Activated T-helper 9 cell treated with anti-CD3 and anti-CD28 coated beads, Interleukin-2, amount 50 U/mL, for 16 hours (primary cell): ENCODE measurements at places on chromosomes 16 and 17.

GRCh38 chr16:24851700-24852099, 5.9 kb downstream of the SLC5A11 start:
- DNase-seq: no peak

GRCh38 chr17:75472119-75472518, 15.7 kb downstream of the TMEM94 start:
- DNase-seq: no peak

- peak; percentile 60 for DNase-seq
Observed at GRCh38 chr16:27426423-27427408, 24.7 kb downstream of the IL21R start.

GRCh38 chr17:8068736-8069586, 18.6 kb downstream of the ALOX12B start:
- no peak for DNase-seq

DNA sequence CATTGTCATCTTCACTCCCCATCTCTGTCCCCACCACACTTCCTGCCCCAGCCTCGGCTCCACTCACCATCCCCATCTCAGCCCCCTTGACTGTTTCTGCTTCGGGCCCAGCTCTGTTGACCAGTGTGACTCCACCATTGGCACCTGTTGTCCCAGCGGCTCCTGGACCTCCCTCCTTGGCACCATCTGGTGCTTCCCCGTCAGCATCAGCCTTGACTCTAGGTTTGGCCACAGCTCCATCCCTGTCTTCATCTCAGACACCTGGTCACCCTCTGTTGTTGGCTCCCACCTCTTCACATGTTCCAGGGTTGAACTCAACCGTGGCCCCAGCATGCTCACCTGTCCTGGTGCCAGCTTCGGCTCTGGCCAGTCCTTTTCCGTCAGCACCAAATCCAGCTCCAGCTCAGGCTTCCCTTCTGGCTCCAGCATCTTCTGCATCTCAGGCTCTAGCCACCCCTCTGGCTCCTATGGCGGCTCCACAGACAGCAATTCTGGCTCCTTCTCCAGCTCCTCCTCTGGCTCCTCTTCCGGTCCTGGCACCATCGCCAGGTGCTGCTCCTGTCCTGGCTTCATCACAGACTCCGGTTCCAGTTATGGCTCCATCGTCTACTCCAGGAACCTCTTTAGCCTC, 24.4 kb upstream of the PHKG2 start:
- DNase-seq: no peak

DNA sequence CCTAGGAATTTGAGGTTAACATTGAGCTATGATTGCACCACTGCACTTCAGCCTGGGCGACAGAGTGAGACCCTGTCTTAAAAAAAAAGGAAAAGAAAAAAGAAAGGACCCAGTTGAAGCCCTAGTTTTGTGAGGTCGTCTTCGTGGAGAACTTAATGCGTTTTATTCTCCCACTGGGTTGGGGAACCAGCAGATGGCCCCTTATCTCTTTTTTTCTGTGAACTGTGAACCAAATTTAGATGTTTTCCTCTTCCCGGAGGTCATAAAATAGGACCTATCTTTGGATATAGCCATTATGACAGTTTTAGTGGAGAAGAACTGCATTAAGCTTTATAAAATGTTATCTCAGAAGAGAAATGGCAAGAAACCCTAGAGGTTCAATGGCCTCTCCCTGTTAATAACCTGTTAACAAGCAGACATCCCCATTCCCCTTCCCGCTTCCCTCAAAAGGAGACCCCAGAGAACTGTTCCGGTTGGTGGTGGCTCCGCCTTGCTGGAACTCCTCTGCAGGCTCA, 23.5 kb downstream of the KIAA0513 start:
- DNase-seq: no peak
